CD4-positive, alpha-beta T cell treated with Interferon alpha-2 for 1 hour (primary cell): ENCODE measurements at places on chromosomes 1 and 21.

GRCh38 chr1:33257207-33257771, 997 bp downstream of the ZNF362 start:
- no peak for DNase-seq

- peak; percentile 4 for DNase-seq
Observed at GRCh38 chr1:185520188-185520920, 203.3 kb upstream of the IVNS1ABP start.

GRCh38 chr21:45351526-45352275, 53.3 kb upstream of the COL18A1 start:
- DNase-seq = no peak

GRCh38 chr1:18175530-18176377, 68.2 kb downstream of the IGSF21 start:
- no peak for DNase-seq

- DNase-seq = no peak
Observed at GRCh38 chr1:172486805-172487454, 43.1 kb upstream of the PIGC start.

DNA sequence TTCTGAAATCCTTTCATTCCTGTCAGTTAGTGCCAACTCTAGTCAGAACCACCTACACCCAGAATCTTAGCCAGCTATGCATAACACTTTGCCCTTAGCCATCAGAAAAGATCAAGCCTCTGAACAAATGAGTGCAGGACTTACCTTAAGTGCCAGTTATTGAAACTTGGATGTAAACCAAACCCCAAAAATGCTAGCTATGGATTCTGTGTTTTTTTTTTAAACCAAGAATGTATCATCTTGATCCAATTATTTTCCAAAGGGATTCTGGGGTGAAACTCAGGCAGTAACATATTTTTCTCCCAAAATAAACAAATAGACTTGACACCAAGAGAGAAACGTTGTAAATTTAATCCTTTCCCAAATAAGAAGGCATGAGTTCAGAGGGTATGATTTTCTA, 538.6 kb upstream of the ADAMTS5 start:
- no peak for DNase-seq

GRCh38 chr1:182144646-182145030, 83.1 kb upstream of the ZNF648 start:
- DNase-seq = no peak

- no peak for DNase-seq
Observed at GRCh38 chr1:180092931-180093650, 61.6 kb upstream of the QSOX1 start.

DNA sequence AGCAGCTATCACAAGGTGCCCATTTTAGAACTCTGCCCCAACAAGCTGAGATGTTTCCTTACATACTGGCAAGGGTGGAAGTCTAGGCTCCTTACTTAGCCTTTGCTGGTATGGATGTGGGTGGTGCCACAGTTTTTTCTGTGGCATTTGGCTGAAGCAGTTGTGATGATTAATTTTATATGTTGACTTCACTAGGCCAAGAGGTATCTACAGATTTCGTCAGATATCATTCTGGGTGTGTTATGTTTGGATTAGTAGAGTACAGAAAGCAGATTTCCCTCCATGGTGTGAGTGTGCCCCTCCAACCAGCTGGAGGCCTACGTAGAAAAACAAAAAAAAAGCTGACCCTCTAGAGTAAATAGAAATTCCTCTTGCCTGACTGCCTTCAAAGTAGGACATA, 317.0 kb downstream of the BARHL2 start:
- no peak for DNase-seq

DNA sequence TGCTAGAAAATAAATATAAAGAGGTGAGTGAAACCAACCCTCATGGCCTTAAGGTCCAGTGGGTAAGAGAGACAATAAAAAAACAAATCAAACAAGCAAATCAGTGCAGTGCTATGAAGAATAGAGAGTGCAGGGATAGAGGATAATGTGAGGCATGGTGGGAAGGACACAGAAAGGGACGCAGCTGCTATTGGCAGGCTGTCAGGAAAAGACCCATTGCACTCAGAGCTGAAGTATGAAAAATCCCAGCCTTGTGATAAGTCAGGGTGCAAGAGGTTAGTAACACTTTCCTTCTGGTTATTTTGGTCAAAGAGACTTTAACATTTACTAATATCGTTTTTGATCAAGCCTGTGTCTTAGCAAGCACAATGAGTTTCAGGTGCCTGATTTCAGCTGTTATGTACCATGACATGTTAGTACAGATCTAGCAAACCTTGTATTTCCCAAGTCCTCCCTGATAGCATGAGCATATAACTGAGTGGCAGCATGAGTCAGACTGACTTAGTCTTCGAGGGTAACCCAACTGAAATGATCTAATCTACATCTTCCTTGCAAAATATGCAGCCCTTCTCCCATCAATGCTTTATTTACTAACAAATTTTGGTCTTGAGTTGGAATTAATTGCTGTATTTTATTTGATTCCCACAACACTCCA, 31.7 kb downstream of the CHML start:
- DNase-seq = no peak

GRCh38 chr1:151327903-151328674, 873 bp upstream of the PI4KB start:
- DNase-seq = no peak

- DNase-seq = peak; percentile 63
Observed at GRCh38 chr1:183281553-183282091, 95.6 kb downstream of the LAMC2 start.

- DNase-seq = no peak
Observed at GRCh38 chr1:226763905-226764264, 24.8 kb upstream of the ITPKB start.

DNA sequence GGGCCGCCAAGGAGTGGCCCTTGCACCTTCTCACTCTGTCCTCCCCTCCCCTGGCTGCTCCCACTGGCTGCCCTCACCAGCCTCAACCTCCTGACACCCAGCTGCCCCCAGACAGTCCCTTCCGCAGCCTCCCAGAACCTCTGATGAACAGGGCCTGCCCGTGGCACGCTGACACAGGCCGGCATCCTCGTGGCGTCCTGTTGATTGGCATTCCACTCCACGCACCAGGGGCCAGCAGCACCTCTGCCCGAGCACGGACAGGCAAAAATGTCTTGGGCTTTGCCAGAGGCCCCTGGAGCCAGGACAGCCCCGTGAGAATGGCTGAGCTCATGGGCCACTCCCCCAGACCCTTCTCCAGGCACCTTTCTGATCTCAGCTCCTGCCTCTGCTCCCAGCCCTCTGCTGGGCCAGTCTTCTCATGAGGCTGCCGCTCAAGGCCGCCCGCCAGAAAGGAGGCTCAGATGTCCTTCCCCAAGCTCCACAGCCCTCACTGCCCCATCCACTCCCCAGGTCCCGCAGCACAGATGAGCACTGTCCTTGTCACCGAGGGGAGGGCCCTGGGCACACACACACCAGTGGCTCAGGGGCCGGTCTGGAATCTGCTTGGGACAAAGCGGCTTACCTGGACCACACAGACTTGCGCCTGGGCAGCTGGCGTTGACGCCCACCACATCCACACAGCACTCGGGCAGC, 15.8 kb upstream of the RNF223 start:
- no peak for DNase-seq
